PC-3 (cell line): ENCODE measurements at places on chromosomes 16 and 17. TPM values are rescaled to one million over a fixed set of nuclear protein-coding genes. Genes with fewer than 3 reads are reported as not detected.

Gene RNF166
- 25.2 and 28.8 TPM in 2 replicates for total RNA-seq

Gene PER1
- total RNA-seq = 25.0 and 47.2 TPM in 2 replicates

Gene CDYL2
- total RNA-seq = 7.6 and 8.5 TPM in 2 replicates

GRCh38 chr17:39759204-39759603 is 21.5 kb downstream of the GRB7 start:
- H3K4me1 ChIP-seq = no peaks in the 10 kb centered on the region
- no peaks in the 10 kb centered on the region for H3K27me3 ChIP-seq
- H3K4me3 ChIP-seq = no peak overlapping the region
- no peak for DNase-seq
- no peak overlapping the region for H3K27ac ChIP-seq

- H3K27me3 ChIP-seq = no peaks in the 10 kb centered on the region
- H3K4me3 ChIP-seq = peak overlapping the region; percentile 22; the same call in 1 of the 2 replicates
- H3K27ac ChIP-seq = peak overlapping the region; percentile 55
- H3K36me3 ChIP-seq = no peaks in the 10 kb centered on the region
- DNase-seq = peak; percentile 68
- peaks cover 8% of the 10 kb centered on the region for H3K4me1 ChIP-seq
These were observed 10.9 kb upstream of the IL34 start for GRCh38 chr16:70635336-70636016.

GRCh38 chr16:47469227-47469626 is 8.1 kb downstream of the PHKB start:
- no peaks in the 10 kb centered on the region for H3K4me1 ChIP-seq
- no peak for DNase-seq
- H3K36me3 ChIP-seq = no peaks in the 10 kb centered on the region; the same call in 1 of the 2 replicates
- no peaks in the 10 kb centered on the region for H3K27me3 ChIP-seq

DNA sequence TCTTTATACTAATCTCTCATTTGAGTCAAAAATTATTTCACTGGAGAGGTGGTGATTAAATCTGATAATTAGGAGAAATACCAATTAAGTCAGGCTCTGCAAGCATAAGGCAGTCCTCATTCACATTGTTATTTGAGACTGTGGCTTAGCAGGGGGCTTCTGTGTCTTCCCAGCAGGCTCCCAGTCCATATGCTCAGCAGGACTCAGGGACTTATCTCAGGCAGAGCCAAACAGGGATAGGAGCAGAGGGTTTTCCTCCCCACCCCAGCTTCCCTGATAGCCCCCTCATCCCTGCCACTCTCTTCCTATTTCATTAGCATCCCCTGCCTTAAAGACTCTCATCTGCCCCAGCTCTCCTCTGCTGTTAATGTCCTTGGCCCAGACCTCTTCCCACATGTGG is 104.3 kb upstream of the DNAH9 start:
- no peaks in the 10 kb centered on the region for H3K36me3 ChIP-seq
- no peak overlapping the region for H3K4me3 ChIP-seq
- DNase-seq = no peak
- no peaks in the 10 kb centered on the region for H3K27me3 ChIP-seq

- no peaks in the 10 kb centered on the region for H3K36me3 ChIP-seq
- no peak overlapping the region for H3K27ac ChIP-seq
- H3K4me1 ChIP-seq = no peaks in the 10 kb centered on the region
- no peaks in the 10 kb centered on the region for H3K27me3 ChIP-seq
- no peak overlapping the region for H3K4me3 ChIP-seq
- DNase-seq = no peak
These were observed 166.6 kb upstream of the SHISA6 start for GRCh38 chr17:11074451-11074850.

GRCh38 chr17:80443498-80443897 is 28.5 kb downstream of the ENDOV start:
- H3K27ac ChIP-seq = no peak overlapping the region
- H3K27me3 ChIP-seq = no peaks in the 10 kb centered on the region
- H3K4me3 ChIP-seq = no peak overlapping the region
- no peaks in the 10 kb centered on the region for H3K36me3 ChIP-seq
- DNase-seq = no peak

- no peaks in the 10 kb centered on the region for H3K27me3 ChIP-seq
- no peak overlapping the region for H3K4me3 ChIP-seq
- no peak for DNase-seq
- no peaks in the 10 kb centered on the region for H3K36me3 ChIP-seq
- H3K4me1 ChIP-seq = no peaks in the 10 kb centered on the region
- H3K27ac ChIP-seq = no peak overlapping the region
These were observed 482.7 kb upstream of the EEF2KMT start for GRCh38 chr16:5580296-5580695.

DNA sequence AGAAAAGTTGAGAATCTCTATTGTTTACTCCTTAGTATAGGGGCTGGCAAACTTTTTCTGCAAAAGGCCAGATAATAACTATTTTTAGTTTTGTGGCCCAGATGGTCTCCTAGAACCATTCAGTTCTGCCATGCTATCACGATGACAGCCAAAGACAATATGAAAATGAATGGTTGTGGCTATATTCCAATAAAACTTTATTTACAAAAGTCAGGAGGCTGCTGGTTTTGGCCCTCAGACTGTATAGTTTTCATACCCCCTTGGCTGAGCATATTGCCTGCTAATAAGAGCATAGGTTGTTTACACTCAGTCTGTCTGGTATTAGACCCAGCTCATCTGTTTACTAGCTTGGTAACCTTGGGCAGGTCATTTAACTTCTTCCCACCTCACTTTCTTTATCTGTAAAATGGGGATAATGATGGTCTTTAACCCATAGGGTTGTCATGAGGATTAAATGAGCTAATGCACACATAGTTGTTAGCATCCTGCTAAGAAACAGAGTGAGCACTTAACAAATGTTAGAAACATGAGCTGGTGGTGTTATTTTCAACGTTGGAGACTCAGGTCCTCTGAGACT is 156.3 kb downstream of the MSI2 start:
- no peaks in the 10 kb centered on the region for H3K36me3 ChIP-seq
- peaks cover 38% of the 10 kb centered on the region for H3K4me1 ChIP-seq
- no peak overlapping the region for H3K4me3 ChIP-seq
- no peaks in the 10 kb centered on the region for H3K27me3 ChIP-seq
- peak overlapping the region; percentile 74 for H3K27ac ChIP-seq
- no peak for DNase-seq

- H3K4me3 ChIP-seq = no peak overlapping the region
- H3K27ac ChIP-seq = no peak overlapping the region
- no peaks in the 10 kb centered on the region for H3K4me1 ChIP-seq
- DNase-seq = no peak
- no peaks in the 10 kb centered on the region for H3K27me3 ChIP-seq
- H3K36me3 ChIP-seq = no peaks in the 10 kb centered on the region
These were observed 113.2 kb downstream of the PRKCA start for GRCh38 chr17:66415366-66416206.

DNA sequence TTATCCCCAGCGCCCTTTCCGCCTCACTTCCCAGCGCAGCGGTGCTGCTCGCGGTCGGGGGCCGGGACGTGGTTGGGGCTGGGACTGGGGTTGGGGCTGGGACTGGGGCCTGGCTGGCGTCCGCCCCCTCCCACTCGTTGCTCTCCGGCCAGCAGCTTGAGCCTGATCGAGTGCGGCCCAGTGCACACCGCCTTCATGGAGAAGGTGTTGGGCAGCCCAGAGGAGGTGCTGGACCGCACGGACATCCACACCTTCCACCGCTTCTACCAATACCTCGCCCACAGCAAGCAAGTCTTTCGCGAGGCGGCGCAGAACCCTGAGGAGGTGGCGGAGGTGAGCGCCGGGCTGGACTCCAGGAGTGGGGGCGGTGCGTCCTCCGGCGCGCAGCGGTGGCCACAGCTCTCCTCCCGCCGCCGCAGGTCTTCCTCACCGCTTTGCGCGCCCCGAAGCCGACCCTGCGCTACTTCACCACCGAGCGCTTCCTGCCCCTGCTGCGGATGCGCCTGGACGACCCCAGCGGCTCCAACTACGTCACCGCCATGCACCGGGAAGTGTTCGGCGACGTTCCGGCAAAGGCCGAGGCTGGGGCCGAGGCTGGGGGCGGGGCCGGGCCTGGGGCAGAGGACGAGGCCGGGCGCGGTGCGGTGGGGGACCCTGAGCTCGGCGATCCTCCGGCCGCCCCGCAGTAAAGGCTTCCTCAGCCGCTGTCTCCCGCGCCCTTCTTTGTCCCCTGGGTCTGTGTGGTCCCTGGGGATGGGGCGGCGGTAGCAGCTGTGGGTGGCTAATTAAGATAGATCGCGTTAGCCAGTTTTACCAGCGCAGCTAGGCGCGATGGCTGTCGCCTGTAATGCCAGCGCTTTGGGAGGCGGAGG is 1.8 kb downstream of the HSD17B1 start:
- peak overlapping the region; percentile 3; the same call in 1 of the 2 replicates for H3K27ac ChIP-seq
- no peaks in the 10 kb centered on the region for H3K36me3 ChIP-seq
- no peaks in the 10 kb centered on the region for H3K27me3 ChIP-seq
- peak overlapping the region; percentile 89 for H3K4me3 ChIP-seq
- 0 out of 2 replicates have a peak, but pooled peaks cover 4% of the 10 kb centered on the region for H3K4me1 ChIP-seq
- peak; percentile 63 for DNase-seq

- no peaks in the 10 kb centered on the region for H3K36me3 ChIP-seq
- DNase-seq = no peak
- H3K27ac ChIP-seq = no peak overlapping the region
- peaks cover 8% of the 10 kb centered on the region; the same call in 1 of the 2 replicates for H3K27me3 ChIP-seq
- 0 out of 2 replicates have a peak, but pooled peaks cover 4% of the 10 kb centered on the region for H3K4me1 ChIP-seq
These were observed 559 bp downstream of the ITGAM start for GRCh38 chr16:31260136-31260931.

DNA sequence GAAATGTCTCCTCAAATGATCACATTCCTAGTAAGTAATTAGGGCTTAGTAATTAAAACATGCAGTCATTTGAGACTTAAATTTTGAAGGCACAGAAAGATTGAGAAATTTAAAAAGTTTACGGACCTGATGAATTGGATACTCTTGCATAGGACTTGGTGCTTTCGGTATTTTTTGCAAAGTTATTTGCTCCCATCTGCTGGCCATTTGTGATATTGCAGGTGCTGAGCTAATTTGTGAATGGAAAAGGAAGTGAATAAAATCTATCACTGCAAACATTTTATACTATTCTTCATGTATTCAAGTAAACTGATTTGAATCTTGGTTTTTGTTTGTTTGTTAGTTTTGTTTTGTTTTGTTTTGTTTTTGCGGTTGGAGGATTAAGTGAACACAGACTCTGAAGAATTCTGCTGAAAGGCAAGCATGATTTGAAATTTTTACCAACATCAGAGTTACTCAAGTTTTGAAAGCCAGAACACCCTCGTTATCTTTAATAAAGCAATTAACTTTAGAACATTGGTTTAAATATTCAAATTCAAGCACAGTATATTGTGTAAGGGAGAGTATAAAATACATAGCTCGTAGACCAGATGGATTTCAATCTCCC is 689.5 kb upstream of the RBFOX1 start:
- no peaks in the 10 kb centered on the region for H3K4me1 ChIP-seq
- H3K27ac ChIP-seq = no peak overlapping the region
- H3K27me3 ChIP-seq = peaks cover 21% of the 10 kb centered on the region

DNA sequence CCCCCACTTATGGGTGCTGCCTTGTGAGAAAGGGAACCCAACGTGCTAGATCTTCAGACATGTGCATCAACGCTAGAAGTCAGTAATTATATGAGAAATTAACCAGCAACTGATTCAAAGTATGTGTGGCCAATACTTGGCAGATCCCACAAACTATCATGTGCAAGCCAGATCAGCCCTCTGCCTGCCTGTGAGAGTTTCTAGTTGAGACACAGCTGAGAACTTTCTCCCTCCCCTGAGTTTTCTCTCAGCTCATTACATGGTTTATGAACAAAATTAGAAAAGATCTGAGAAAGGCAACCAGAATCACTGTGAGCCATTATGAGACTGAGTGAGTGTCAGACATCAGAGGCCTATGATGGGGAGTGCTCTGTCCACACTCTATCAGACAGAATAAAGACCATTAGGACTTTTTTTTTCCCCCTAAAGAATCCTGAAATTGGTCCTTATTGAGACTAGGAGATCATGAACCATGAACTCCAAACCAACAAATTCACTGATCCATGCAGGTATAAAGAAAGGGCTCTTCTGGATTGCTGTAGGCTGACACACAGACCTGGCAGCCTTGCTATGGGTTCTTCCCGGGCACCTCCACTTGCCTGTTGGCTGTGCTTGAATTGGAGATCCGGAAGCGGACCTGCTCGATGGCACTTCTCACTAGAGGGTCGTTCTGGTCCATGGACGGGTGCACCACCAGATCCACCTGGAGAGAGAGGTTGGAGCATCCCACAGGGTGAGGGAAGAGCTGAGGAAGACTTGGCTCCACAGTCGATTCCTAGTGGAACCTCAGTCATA is 51.5 kb downstream of the GTF3C1 start:
- DNase-seq = no peak
- peaks cover 19% of the 10 kb centered on the region; the same call in 1 of the 2 replicates for H3K36me3 ChIP-seq
- H3K4me1 ChIP-seq = no peaks in the 10 kb centered on the region
- no peak overlapping the region for H3K4me3 ChIP-seq
- no peaks in the 10 kb centered on the region for H3K27me3 ChIP-seq

DNA sequence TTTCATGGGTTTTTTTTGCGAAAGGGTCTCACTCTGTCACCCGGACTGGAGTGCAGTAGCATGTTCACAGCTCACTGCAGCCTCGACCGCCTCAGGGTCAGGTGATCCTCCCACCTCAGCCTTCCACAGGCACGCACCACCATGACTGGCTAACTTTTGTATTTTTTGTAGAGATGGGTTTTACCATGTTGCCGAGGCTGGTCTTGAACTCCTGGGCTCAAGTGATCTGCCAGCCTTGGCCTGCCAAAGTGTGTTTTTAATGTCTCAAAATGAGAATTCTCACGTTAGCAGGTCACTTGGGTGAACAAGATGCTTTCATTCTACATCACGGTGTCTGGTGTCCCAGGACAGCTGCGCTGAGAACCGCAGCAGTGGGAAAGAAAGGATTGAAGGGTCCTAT is 3.2 kb downstream of the FBXO31 start:
- no peaks in the 10 kb centered on the region for H3K36me3 ChIP-seq
- peaks cover 14% of the 10 kb centered on the region; the same call in 1 of the 2 replicates for H3K4me1 ChIP-seq
